ENCODE measurements at places on chromosomes 6 and 20. TPM values are rescaled to one million over a fixed set of nuclear protein-coding genes. Genes with fewer than 3 reads are reported as not detected.

- H3K36me3 ChIP-seq, result no peaks in the 10 kb centered on the region
- H3K27ac ChIP-seq, result no peak overlapping the region
- DNase-seq, result no peak
- no peak overlapping the region for H3K4me3 ChIP-seq
- H3K27me3 ChIP-seq, result no peaks in the 10 kb centered on the region
These were observed 38.8 kb downstream of the SUMO4 start for GRCh38 chr6:149438855-149439254.

DNA sequence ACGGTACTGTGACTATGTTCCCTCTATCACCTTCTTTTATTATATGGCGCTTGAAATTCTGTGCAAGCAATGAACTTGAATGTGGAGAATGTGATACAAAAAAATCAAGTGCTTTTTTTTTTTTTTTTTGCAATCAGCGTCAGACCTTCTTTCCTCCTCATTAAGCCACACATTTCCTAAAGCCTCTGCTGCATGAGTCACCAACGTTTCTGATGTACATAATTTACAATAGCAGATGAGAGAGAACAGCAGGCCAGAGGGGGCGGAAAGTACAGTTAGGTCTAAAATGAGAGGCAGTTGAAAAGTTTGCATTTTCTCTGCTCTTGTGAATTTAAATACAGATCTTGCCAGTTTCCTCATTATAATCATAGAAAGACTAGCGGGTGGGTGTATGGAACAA lies 114.6 kb upstream of the RIPOR2 start:
- no peak overlapping the region for H3K4me3 ChIP-seq
- no peaks in the 10 kb centered on the region for H3K36me3 ChIP-seq
- no peaks in the 10 kb centered on the region for H3K27me3 ChIP-seq
- no peak for DNase-seq

- H3K4me1 ChIP-seq, result no peaks in the 10 kb centered on the region
- peaks cover 8% of the 10 kb centered on the region for H3K36me3 ChIP-seq
- no peak overlapping the region for H3K4me3 ChIP-seq
- DNase-seq, result no peak
- no peak overlapping the region for H3K27ac ChIP-seq
These were observed 40.5 kb downstream of the BTBD9 start for GRCh38 chr6:38599261-38599660.

DNA sequence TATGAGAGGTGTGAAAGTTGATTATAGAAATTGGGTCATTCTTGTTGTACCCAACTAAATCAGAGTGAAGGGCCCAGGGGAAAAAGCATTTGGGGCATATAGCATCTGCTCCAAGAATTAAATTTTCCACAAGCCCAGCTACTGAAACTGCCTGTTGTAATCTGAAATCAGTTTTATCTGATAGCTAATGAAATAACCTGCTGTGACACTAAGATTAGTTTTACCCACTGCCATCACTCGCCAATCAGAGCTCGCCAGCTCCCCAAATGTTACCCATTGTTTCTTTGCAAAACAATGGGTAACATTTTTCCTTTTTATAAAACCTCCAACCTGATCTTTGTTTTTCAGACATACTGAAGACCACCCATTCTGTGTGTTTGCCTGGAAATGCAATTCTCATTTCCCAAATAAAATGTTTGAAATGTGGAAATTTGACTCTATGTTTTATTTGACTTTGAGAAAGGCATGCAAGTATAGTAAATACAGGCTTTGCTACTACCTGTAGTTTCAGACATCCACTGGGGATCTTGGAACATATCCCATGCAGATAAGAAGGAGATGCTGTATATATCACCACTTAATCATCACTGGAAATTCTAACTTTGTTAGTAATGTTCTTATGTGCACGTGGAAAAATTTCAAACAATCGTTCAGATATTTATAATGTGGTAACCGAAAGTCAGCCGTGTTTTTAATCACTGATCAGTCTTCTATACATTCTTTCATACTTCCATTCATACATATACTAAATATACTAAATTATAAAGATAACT lies 6.3 kb upstream of the AHI1 start:
- H3K27ac ChIP-seq, result no peak overlapping the region
- no peaks in the 10 kb centered on the region for H3K27me3 ChIP-seq
- H3K4me1 ChIP-seq, result no peaks in the 10 kb centered on the region
- H3K36me3 ChIP-seq, result no peaks in the 10 kb centered on the region

- H3K4me1 ChIP-seq, result peaks cover 11% of the 10 kb centered on the region
- H3K36me3 ChIP-seq, result no peaks in the 10 kb centered on the region
- DNase-seq, result no peak
- H3K27me3 ChIP-seq, result peaks cover 13% of the 10 kb centered on the region
These were observed 9.7 kb downstream of the LINC00237 start for GRCh38 chr20:21096321-21097043.

The HLA-DMA gene
- total RNA-seq, result 29.1 TPM
